Activated T-helper 17 cell treated with anti-CD3 and anti-CD28 coated beads, Interleukin-2, amount 50 U/mL, for 72 hours (primary cell): ENCODE measurements at places on chromosomes 16 and 17.

- ATAC-seq: no peak
- no peak overlapping the region for H3K27ac ChIP-seq
- no peak overlapping the region for H3K4me3 ChIP-seq
- peaks cover 37% of the 10 kb centered on the region for H3K27me3 ChIP-seq
- H3K4me1 ChIP-seq: no peaks in the 10 kb centered on the region
- H3K36me3 ChIP-seq: no peaks in the 10 kb centered on the region
Measured at GRCh38 chr17:48770954-48771353, 42.4 kb upstream of the HOXB13 start.

DNA sequence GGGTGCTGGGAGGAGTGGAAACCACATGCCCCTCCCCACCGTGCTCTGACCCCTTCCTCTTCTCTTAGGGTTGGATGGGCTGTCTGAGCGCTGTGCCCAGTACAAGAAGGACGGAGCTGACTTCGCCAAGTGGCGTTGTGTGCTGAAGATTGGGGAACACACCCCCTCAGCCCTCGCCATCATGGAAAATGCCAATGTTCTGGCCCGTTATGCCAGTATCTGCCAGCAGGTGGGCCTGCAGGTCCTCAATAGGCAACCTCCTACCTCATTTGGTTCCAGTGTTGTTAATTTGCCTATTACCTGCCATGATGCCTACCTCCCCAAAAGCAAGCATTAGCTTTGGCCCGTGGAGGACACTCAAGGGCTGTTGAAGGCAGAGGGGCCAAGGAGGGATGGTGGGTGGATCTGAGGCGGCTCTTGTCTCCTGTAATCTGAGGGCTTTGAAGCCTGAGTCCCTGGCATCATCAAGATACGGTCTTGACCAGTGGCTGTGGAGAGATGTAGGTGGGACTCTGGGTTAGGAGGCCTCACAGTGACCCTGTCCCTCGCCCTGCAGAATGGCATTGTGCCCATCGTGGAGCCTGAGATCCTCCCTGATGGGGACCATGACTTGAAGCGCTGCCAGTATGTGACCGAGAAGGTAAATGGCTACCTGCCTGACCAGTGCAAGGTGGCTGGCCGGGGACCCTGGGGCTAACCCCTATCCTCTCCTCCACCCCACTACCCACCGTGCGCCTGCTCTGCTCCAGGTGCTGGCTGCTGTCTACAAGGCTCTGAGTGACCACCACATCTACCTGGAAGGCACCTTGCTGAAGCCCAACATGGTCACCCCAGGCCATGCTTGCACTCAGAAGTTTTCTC lies 3.4 kb downstream of the ALDOA start:
- H3K4me3 ChIP-seq: peak overlapping the region; percentile 67
- no peaks in the 10 kb centered on the region for H3K27me3 ChIP-seq
- no peak for ATAC-seq

GRCh38 chr16:79320956-79321355 lies 279.6 kb downstream of the MAF start:
- H3K27me3 ChIP-seq: no peaks in the 10 kb centered on the region
- no peak overlapping the region for H3K27ac ChIP-seq

- no peak overlapping the region for H3K4me3 ChIP-seq
- no peak overlapping the region for H3K27ac ChIP-seq
- H3K4me1 ChIP-seq: peaks cover 21% of the 10 kb centered on the region
- no peak for ATAC-seq
Measured at GRCh38 chr17:67095803-67096202, 51.4 kb downstream of the CACNG1 start.

GRCh38 chr17:39981207-39981741 lies 667 bp downstream of the PSMD3 start:
- no peaks in the 10 kb centered on the region for H3K27me3 ChIP-seq
- peak overlapping the region; percentile 95 for H3K4me3 ChIP-seq
- H3K36me3 ChIP-seq: peaks cover 55% of the 10 kb centered on the region

GRCh38 chr17:27870345-27870744 lies 22.8 kb downstream of the LYRM9 start:
- no peak overlapping the region for H3K27ac ChIP-seq
- H3K4me1 ChIP-seq: no peaks in the 10 kb centered on the region
- H3K36me3 ChIP-seq: no peaks in the 10 kb centered on the region
- H3K27me3 ChIP-seq: no peaks in the 10 kb centered on the region
- H3K4me3 ChIP-seq: no peak overlapping the region

- H3K36me3 ChIP-seq: peaks cover 16% of the 10 kb centered on the region
- H3K4me3 ChIP-seq: no peak overlapping the region
- no peaks in the 10 kb centered on the region for H3K27me3 ChIP-seq
- peaks cover 26% of the 10 kb centered on the region for H3K4me1 ChIP-seq
- no peak overlapping the region for H3K27ac ChIP-seq
Measured at GRCh38 chr17:80769936-80770625, 221.6 kb upstream of the CHMP6 start.
